ENCODE measurements at places on chromosomes 2 and 18. TPM values are rescaled to one million over a fixed set of nuclear protein-coding genes. Genes with fewer than 3 reads are reported as not detected.
A peak's percentile ranks its signal among the peaks of the same experiment; 100 is the strongest.

- DNase-seq: no peak
Observed at GRCh38 chr2:189253836-189254235, 74.3 kb upstream of the COL5A2 start.

GRCh38 chr2:173555833-173556232 is 201.2 kb downstream of the CDCA7 start:
- peak; percentile 32 for DNase-seq

The MYO3B gene
- polyA plus RNA-seq: not detected

The ZNF385B gene
- 8.2 TPM for polyA plus RNA-seq

The VWA3B gene
- polyA plus RNA-seq: 0.69 TPM

DNA sequence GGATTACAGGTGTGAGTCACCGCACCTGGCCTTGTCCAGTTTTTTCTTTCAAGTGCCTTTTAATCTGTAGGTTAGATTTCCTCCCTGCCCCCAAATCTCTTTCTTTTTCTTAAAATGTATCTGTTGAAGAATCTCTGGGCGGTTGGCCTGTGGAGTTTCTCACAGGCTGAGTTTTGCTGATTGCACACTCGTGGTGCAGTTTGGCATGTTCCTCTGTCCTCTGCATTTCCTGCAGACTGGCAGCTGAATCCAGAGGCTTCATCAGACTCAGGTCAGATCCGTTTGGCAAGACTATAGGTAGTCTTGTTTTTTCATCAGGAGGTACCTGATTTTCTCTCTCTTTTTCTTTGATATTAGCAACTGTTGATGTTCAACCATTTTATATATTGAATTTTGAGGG is 5.5 kb downstream of the CASP10 start:
- DNase-seq: no peak

- DNase-seq: no peak
Observed at GRCh38 chr2:10002681-10003080, 40.7 kb upstream of the KLF11 start.

The GPR45 gene
- polyA plus RNA-seq: not detected

DNA sequence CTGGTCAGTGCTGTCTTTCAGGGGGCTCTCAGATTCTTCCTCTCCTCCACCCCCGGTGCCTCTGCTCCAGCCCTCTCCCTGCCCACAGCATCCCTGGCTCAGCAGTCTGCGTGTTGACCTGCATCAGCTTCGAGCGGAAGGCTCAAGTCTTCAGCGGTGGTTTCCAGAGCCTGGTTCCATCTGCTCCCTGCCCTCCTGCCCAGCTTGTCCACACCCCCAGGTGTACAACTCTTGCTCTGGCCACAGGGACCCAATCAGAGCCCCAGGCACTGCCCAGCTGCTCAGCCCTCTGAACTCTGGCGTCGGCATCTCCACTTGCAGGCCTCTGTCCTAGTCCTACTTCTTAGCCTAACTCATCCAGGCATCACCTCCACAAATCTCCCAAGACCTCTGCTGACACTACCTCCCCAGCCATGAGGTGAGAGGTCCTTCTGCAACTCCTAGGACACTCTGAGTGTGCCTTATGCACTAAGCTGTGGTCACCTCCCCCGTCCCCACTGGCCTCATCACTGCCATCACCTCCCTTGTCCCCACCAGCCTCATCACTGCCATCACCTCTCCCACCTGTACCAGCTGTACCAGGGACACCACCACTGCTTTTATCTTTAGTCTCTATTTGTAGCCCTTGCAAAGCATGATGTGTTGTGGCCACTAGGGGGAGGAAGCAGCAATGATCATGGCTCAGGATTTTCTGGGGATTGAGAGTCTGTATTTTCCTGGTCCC is 60.9 kb downstream of the EDAR start:
- DNase-seq: peak; percentile 68

The TMEM198 gene
- polyA plus RNA-seq: 8.2 TPM

DNA sequence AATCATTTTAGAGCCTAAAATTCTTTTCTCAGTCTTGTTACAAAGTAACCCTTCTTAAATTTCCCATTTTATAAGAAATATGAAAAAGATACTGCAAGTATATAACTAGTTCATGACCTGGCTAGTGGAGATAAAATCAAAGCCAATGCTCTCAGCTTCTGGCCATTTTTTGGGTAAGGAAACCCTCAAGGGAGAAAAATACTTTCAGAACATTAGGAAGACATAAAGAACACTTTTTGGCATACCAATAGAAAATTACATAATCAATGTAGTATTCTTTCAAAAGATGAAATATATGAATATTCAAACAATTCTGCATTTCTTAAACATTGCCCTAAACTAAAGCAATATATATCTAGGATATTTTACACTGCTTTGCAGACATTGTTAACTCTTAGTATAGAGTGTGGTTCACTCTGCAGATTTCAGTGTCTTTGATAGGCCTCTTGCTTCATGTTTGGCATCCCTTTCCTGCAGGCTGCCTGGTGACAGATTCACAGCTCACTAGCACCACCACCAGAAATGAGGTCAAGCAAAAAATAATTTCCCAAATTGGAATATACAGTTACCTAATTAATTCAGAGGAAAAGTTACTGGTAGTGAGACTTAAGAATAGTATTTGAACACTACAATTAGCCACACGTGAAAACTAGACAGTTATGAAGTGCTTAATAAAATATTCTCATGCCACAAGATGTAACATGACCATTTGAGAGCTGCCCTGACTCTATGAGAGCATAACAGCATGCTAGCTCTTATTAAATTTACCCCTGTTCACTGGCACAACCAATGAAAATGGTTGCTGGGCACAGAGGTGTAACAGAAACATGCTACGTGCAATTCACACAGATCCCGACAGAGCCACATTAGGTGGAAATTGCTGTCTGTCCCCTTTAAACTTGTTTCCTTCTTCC is 36.0 kb downstream of the PAIP2B start:
- DNase-seq: peak; percentile 18

The KCNF1 gene
- polyA plus RNA-seq: 0.75 TPM

DNA sequence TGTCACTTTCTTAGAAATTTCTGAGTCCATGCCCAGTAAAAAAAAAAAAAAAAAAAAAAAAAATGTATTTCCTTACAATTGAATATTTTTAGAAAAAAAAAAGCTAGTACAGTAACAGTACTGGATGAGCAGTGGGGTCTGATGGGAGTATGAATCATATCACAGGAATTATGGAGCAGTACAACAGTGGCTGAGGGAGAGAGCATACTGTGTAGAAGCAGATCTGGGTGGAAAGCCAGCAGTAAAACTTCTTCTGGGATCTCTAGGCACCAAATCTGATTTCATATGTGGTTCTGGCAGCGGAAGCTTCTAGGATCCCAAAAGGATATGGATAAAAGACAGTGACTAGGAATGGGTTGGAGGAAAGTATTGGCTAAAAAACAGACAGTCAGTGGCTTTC is 414.9 kb upstream of the FSHR start:
- DNase-seq: no peak

DNA sequence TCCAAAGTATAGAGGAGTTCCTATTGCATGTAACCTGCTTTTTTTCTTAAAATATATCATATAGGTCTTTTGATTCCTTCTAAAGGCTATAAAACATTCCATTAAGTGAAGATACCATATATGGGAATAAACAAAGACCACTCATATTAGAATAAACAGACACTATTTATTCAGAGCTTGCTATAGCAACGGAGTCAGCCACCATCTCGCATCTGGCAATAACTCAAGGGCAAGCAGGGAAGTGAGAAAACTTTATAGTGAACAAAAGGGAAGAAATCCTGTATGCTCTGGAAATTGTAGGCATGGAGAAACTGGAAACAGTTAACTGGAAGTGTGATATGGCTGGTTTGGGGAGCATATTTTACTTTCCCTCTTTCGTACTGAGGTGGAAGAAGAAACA is 301.9 kb downstream of the PTH2R start:
- no peak for DNase-seq
